ENCODE measurements at places on chromosomes 3 and 15.

GRCh38 chr3:57743496-57743895, 12.6 kb upstream of the SLMAP start:
- DNase-seq = no peak

DNA sequence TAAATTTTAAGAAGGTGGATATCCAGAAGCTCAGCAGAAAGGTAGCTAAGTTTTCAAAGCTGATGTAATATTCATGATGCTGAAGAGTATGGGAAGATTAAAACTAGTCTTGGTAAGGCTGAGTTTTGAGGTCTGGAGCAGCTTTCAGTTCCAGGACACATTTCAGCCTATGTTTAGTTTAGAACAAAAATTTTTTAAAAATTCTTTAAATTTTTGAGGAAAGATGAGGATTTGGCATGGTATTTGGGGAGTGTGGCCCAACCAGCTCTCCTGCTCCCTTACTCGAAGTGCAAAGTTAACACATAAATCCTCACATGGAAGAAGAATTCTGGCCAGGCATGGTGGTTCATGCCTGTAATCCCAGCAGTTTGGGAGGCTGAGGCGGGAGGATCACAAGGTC, 1039.1 kb downstream of the NAALADL2 start:
- no peak for DNase-seq

DNA sequence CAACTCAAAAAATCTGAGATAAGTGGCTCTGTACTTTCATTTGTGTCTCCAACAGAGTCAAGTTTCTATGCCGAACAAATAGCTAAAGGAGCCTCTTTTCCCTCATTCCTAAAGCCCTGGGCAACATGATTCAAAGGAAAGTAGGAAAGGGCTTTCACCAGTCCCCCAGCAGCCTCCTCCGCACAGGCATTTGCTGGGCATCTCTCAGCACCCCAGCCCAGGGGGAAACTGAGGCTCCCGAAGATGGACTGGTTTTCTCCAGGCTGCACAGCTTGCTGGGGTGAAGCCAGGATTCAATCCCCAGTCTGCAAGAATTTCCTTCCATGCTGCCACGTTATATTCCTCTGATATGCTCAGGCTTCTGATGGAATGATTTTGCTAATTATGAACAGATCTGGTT, 163.8 kb downstream of the OCA2 start:
- no peak for DNase-seq

DNA sequence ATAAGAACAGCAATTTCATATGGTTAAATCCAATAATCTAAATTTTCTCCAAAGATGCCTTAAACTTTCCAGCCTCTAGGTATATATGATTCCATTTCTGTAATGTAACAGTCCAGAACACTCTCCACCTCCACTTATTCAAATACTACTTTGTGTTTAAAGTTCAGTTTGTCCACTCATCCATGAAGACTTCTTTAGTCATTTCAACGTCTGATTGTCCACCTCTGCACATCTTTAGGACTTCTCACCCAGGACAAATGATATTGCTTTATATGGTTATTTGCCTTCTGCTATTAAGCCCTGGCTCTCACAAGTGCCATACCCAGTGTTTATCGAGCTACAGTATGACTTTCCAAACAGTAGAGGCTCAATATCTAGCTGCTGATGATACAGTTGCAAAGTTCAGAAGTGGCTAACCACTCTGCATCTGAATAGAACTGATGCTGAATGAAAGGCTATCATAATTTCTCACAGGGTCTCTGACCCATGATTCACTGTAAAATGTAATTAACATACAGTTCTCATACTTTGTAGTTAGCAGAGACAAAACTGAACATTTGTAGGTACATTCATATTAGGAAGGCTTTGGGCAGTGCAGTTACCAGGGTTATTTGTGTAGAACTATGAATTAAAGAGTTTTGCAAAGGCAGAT, 93.7 kb upstream of the MBNL1 start:
- no peak for DNase-seq

GRCh38 chr3:40523781-40524180, 979 bp upstream of the ZNF621 start:
- no peak for DNase-seq

DNA sequence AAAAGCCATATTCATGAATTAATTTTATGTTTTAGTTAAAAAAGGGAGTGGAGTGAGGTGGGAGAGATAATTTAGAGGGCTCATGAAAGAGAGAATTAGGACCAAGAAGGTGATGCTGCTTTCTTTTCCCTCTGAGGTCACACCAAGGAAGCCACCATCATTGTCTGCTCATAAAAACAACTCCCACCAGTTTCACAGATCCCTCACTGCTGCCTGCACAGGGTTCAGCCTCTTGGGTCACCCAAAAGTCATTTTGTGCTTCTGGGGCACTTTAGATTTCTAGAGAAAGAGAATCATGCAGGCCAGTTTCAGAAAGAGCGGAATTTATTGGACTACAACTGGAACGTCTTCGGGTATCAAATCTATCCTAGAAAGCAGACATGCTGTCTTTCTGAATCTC, 241.4 kb upstream of the EOMES start:
- no peak for DNase-seq

DNA sequence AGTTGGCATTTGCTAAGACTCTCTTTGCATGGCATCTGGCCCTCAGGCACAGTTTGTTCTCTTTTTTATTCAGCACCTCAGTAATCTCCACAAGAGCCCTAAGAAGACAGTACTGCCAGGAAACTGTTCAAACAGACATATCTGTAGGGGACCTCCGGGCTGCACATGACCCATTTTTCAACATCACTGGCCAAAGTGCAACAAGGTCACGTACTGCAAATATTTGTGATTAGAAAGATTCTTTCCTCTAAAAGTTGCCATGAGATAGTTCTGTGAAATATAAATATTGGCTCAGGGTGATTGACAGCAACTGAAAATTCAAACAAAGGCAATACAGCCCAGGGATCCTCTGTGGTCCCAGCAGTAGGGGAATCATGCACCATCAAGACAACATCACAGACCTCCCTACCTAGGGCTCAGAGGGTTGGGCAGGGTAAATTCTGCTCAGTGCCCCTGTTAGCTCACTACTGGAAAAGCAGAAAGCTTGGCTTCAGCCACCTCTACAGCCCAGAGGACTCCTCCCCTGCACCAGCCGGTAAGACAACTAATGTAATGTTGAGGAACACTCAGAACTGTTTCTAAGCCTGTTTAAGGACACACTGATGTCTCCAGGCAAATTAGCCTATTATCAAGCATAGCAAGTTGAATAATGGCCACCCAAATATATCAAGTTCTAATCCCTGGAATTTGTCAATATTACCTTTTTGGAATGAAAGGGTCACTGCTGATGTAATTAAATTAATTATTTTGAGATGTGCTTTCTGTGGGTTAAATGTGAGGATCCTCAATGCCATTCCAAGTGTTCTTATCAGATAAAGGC, 117.4 kb upstream of the LPP start:
- no peak for DNase-seq

DNA sequence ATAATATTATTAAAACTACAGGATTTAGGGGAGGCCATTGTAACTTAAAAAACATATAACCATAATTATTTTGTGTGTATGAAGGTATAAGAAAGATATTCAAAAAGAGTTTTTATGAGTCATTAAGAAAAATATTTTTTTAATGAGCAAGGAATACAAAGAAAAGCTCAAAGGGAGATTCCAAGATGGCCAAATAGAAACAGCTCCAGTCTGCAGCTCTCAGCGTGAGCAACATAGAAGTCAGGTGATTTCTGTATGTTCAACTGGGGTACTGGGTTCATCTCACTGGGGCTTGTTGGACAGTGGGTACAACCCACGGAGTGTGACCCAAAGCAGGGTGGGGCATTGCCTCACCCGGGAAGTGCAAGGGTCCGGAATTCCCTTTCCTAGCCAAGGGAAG, 336.1 kb downstream of the TBL1XR1 start:
- DNase-seq = no peak

DNA sequence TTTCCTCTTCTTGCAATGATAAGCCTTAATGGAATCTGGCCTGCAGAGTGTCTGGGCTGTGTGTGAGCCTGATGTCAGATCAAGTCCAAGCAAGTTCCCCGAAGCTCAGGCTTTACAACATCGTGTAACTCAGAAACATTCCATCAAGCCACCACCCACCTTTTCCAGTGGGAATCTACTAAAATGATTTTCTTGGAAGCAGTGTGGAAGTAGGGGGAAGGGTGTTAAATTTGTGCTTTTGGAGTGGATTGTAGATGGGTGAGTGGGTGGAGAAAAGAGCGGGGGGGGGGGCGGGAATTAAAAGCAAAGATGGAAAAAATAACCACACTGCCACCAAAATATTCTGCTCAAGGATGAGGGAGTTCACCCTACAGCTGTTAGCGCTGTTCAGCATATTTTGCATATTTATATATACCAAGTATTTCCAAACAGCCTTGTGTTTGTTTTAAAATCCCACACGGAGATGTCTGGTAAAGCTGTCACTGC, 53.6 kb downstream of the VGLL3 start:
- DNase-seq = no peak

DNA sequence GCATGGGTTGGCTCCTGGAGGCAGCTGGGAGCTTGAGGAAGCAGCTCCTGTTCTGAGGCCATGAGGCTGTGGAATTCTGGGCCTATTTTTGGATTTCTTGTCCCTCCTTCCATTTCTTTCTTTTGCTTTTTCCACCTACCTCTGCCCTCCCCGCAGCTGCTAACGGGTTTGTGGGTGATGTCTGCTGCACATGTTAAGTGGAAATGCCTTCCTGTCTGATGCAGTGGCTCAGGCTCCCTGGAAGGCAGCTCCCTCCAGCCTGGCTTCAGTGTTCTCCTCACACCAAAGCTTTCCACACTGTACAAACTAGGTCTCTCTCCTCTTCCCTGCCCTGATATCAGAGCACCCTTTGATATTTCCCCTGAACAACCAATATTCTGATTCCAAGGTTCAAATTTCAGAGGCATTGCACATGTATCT, 33.8 kb upstream of the ESYT3 start:
- no peak for DNase-seq

DNA sequence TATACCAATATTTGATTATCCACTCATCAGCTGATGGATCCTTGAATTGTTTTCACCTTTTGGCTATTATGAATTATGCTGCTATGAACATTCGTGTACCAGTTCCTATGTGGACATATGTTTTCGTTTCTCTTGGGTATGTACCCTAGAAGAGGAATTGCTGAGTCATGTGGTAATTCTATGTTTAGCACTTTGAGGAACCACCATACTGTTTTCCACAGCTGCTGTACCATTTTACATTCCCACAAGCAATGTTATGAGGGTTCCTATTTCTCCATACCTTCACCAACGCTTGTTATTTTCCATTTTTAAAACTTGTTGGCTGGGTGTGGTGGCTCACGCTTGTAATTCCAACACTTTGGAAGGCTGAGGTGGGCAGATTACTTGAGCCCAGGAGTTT, 62.9 kb downstream of the RPLP1 start:
- DNase-seq = no peak

GRCh38 chr3:128006061-128007032, 45.9 kb upstream of the SEC61A1 start:
- no peak for DNase-seq

- no peak for DNase-seq
Measured at GRCh38 chr15:77081971-77082370, 11.1 kb upstream of the TSPAN3 start.

GRCh38 chr3:172140499-172141391, 101.4 kb downstream of the FNDC3B start:
- peak; percentile 82 for DNase-seq

- no peak for DNase-seq
Measured at GRCh38 chr3:171620825-171621434, 160.7 kb upstream of the TNIK start.

GRCh38 chr3:144775551-144775950, 803.9 kb downstream of the DIPK2A start:
- no peak for DNase-seq

- DNase-seq = no peak
Measured at GRCh38 chr3:22861426-22861825, 341.7 kb upstream of the UBE2E2 start.

- DNase-seq = no peak
Measured at GRCh38 chr3:133394561-133395311, 5.1 kb upstream of the BFSP2 start.

DNA sequence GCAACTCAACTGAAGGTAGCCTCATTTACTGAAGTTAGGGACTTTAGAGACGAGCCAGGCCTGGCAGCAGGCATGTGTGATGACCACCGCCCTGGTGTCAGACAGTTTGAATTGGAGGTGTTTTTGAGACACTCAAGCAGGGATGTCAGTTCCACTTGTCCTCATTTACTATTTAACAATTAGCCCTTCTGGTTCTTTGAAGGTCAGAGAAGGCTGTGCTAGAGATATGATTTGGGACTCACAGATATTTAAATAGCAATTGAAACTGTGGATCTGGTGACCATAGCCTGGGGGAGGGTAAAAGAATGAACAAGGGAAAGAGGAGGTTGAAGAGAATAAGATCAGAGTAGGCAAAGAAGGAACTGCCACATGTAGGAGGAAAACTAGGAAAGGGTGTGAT, 74.6 kb downstream of the REC114 start:
- DNase-seq = no peak

- DNase-seq = no peak
Measured at GRCh38 chr3:159964166-159964973, 24.3 kb upstream of the IL12A start.

DNA sequence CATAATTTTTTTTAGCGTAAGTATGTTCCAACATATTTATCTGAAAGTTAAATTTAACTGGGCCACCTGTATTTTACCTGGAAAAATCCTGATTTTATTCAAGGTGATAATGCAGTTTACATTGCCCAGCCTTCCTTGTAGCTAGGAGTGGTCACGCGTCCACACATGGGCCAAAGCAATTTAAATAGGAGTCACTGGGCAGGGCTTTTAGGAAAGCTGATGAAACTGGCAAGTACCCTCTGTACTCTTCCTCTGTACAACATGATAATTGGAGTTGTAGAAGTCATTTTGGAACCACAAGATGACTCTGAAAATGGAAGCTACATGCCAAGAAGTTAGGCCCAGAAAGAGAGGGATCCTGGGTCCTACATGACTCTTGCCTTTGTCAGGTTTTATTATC, 9.5 kb downstream of the BTD start:
- no peak for DNase-seq

GRCh38 chr3:66761093-66761780, 236.9 kb upstream of the KBTBD8 start:
- DNase-seq = no peak

- no peak for DNase-seq
Measured at GRCh38 chr15:65413760-65414144, 9.0 kb downstream of the IGDCC4 start.

DNA sequence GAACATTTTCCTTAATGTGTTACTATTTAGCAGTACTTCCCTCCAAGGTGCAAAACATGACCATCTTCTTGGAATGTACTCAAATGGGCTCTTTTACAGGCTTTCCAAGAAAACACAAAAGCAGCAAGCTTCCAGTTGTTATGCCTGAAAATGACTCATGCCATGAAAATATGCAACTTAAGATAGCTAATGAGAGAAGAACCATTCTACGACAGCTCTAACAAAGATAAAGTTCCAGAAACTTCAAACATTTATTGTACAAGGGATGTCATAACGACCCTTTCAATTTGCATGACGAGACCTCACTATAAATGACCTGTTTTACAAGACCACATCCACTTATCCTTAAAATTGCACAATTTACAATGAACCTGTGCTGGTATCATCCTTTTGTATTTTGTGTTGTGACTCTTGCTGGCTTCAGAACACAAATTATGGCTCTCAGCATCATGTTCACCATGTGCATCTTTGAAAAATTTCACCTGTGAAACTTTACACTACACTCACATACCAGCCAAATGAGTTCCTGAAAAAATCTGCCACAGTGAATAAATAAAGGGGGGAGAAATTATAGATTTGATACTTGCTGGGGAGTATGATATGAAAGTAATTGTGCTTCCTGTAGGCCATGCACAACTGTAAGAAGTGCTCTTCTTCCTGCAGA, 433.7 kb downstream of the MAGI1 start:
- DNase-seq = no peak

GRCh38 chr3:122773944-122774509, 19.6 kb downstream of the HSPBAP1 start:
- DNase-seq = no peak

Measured in SW 1271 (cell line).